CD4-positive, alpha-beta T cell treated with Interleukin-15 for 4 hours (primary cell): ENCODE measurements at places on chromosomes 4 and X.

GRCh38 chr4:577499-578450, 1.7 kb upstream of the TMEM271 start:
- DNase-seq: no peak

DNA sequence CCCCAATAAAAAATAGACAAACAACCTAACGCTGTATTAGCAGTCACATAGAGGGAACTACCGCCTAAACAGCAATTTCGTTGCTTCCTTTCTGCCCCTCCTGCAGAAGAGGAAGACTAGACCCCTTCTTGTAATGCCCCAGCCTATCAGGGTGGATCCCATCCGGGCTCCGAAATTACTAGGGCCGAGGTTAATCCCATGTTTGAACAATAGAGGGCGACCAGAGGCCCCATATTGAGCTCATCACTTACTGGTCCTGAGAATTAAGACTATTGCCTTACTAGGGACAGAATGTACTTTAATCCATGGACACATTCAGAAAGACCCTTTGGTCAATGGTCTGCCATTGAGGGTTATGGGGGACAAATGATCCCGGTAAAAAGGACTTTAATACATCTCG, 11.8 kb upstream of the ZNF630 start:
- peak; percentile 47 for DNase-seq

DNA sequence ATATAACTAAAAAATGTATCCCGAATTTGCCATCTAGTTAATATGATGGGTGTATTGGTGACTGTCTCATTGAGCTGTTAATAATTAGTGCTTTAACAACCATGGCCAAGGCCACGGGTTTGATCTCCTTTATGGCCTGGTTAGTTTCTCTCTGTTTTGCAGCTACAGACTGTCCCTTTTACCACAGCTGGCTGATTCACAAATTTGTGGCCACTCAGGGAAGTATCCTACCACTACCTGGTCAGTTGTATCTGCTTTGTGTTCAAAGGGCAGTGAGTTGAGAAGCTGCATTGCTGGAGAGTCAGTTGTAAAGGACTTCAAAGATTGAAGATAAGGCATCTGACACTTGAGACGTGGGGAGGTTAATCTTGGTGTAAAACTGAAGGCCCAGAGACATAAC, 219.1 kb upstream of the BMP3 start:
- DNase-seq: no peak

- DNase-seq: no peak
These were observed 64.6 kb upstream of the PPP3CA start for GRCh38 chr4:101411926-101412325.

DNA sequence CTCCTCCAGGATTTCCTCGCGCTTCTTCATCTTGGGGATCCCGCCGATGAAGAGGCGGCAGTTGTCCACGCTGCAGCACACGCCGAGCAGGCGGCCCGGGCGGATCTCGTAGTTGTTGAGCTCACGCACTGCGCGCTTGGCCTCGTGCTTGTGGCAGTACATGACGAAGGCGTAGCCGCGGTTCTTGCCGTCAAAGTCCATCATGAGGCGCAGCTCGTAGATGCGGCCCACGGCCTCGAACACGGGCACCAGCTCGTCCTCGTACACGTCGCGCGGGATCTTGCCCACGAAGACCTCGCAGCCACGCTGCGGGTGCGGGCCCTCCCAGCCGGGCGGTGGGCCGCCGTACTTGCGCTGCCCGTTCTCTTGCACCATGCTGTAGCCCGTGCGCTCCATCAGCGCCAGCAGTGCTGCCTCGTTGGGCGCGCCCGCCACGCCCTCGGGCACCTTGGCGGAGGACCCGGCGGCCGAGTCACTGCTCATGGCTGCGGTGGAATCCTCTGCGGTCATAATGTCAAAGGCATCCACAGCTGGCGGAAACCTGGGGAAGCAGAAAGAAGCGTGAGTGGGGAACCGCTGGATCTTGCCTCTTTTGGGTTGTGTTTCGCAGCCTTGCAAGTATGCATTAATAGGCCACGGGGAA, 103.4 kb downstream of the CHRNA9 start:
- no peak for DNase-seq

DNA sequence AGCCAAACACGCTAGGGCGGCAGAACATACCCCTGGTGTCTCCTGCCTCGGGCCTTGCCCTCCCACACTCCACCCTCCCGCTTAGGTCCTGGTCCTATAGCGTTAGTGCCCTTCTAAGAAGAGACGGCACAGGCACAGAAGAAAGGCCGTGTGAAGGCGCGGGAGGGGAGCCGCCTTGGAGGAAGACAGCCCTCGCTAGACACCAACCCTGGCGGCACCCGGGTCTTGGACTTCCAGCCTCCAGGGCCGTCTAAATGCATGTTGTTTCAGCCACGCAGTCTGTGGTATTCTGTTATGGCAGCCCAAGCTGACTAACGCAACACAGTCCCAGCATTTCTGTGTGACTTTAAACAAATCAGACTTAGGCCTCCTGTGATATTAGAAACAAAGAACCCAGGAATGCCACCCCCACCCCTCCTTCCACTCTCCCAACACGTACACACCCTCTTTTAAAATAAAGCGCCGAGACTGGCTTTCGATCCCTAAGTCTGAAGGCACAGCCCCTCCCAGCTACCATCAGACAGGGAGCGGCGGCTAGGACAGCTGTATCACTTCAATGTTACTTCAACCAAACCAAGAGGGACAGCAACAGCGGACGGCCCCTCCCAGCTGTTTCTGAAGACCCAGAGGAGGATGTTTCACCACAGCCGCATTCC, 128.0 kb downstream of the AFAP1 start:
- no peak for DNase-seq

- no peak for DNase-seq
These were observed 188.3 kb upstream of the HCCS start for GRCh38 chrX:10922835-10923234.

DNA sequence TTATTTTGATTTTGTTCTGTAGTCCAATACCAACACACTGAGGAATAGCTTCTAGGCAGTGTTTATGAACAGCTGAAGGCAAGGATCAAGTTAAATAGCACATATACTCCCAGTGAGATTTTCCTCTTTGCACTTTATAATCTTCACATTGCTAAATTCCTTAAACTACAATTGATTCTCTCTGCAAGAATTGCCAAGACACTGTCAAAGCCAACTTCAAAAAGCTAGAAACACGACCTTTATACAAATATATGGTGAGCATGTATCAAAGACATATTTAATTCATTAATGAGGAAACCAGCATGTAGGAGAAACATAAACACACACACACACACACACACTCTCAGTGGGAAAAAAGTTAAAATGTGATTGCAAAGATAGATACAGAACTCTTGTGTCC, 86.4 kb upstream of the FAM9C start:
- DNase-seq: no peak

DNA sequence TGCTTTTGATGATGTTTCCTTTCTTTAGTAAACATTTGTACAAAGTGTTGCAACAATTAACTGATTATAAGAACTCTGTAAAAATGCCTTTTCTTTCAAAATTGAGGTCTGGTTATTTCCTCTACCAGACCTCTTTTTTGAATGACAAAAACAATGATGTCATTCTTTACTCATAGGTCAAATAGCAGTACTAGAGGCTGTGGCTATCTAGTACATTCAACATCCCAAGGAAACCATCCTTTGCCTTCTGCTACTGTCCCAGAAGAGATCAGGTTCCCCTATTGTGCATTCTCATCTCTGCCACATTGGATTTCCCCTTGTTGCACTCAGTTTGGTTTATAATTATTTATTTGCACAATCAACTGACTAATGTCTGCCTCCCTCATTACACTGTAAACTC, 19.1 kb upstream of the MAD2L1 start:
- no peak for DNase-seq

DNA sequence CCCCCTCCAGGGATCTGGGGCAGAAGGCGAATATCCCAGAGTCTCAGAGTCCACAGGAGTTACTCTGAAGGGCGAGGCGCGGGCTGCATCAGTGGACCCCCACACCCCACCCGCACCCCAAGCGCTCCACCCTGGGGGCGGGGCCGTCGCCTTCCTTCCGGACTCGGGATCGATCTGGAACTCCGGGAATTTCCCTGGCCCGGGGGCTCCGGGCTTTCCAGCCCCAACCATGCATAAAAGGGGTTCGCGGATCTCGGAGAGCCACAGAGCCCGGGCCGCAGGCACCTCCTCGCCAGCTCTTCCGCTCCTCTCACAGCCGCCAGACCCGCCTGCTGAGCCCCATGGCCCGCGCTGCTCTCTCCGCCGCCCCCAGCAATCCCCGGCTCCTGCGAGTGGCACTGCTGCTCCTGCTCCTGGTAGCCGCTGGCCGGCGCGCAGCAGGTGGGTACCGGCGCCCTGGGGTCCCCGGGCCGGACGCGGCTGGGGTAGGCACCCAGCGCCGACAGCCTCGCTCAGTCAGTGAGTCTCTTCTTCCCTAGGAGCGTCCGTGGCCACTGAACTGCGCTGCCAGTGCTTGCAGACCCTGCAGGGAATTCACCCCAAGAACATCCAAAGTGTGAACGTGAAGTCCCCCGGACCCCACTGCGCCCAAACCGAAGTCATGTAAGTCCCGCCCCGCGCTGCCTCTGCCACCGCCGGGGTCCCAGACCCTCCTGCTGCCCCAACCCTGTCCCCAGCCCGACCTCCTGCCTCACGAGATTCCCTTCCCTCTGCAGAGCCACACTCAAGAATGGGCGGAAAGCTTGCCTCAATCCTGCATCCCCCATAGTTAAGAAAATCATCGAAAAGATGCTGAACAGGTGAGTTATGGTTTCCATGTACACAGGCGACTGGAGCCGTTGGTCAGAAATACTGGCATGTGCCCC, at the start of gene CXCL1:
TSS of gene CXCL1 (plus strand) at position 264 of the 926 bp plus-strand sequence. CDS start at position 342, 78 bp downstream.
- DNase-seq: no peak

- no peak for DNase-seq
These were observed 74.8 kb downstream of the FREM3 start for GRCh38 chr4:143625632-143626031.

GRCh38 chr4:126916049-126916625, 716.6 kb upstream of the INTU start:
- no peak for DNase-seq

GRCh38 chrX:7047951-7048350, 99.6 kb upstream of the STS start:
- no peak for DNase-seq

DNA sequence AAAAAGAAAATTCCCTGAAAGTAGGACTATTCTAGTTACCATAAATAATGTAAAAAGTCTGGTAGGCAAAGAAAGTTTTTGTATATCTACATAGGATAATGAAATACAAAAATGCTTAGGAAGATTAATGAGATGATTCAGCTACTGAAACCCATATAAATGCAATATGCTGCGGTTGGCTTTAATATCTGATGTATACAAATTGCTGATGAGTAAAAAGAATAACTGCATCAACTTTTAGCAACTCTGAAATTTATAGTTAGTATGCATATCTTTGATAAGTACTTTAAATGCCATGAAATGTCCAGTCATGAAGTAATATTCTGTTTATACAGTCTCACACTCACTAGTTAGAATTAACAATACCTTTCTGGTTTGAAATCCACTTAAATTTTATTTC, 404.8 kb downstream of the TLL1 start:
- no peak for DNase-seq

- no peak for DNase-seq
These were observed 1429.4 kb upstream of the ADGRL3 start for GRCh38 chr4:59770601-59771264.

GRCh38 chr4:71198958-71199357, 139.9 kb upstream of the SLC4A4 start:
- peak; percentile 37 for DNase-seq

GRCh38 chrX:51456246-51456645, 40.1 kb downstream of the NUDT11 start:
- DNase-seq: no peak

DNA sequence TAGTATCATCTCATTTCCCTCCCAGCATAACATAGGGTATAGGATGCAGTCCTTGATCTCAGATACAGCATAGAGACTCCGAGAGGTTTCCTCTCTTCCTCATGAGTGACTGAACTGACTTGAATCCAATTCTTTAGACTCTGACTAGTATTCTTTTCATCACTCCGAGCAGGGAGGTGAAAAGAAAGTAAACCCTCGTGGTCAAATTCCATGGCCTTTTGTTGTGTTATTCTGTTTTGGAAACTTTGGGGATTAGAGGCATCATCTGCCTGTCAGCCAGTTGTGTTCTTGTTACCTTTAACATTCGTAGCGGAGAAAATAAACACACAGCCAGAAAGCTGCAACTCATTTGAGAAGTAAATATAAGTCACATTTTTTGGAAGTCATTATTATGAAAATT, 206.6 kb downstream of the ARHGAP10 start:
- DNase-seq: no peak

DNA sequence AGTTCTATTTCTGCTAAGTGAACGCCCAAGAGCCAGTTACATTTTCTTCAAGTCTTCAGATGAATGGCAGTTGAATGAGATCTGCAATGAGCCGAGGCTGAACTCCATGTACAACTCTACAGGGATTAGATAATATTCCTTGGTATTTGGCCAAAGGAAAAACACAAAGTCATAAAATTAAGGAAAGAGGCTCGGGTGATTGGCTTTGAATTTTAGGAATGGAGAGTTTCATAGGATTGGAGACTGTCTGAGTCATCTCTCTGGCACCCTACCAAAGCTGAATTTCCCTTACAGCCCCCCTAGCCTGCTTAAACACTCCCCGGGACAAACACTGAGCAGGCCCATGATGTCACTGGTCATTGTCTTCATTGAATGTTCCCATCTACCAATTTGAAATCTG, 188.0 kb upstream of the C1QTNF7 start:
- DNase-seq: no peak

- DNase-seq: no peak
These were observed 22.5 kb downstream of the OTUD6A start for GRCh38 chrX:70084592-70085240.

- no peak for DNase-seq
These were observed 48.1 kb downstream of the RPGR start for GRCh38 chrX:38279188-38279587.

GRCh38 chr4:75497133-75497532, 17.1 kb downstream of the RCHY1 start:
- DNase-seq: no peak

- DNase-seq: no peak
These were observed 27.1 kb upstream of the XK start for GRCh38 chrX:37658343-37659030.

- no peak for DNase-seq
These were observed 266.0 kb upstream of the IL1RAPL1 start for GRCh38 chrX:28321286-28321685.

- no peak for DNase-seq
These were observed 340.0 kb upstream of the MAOA start for GRCh38 chrX:43316146-43316545.

DNA sequence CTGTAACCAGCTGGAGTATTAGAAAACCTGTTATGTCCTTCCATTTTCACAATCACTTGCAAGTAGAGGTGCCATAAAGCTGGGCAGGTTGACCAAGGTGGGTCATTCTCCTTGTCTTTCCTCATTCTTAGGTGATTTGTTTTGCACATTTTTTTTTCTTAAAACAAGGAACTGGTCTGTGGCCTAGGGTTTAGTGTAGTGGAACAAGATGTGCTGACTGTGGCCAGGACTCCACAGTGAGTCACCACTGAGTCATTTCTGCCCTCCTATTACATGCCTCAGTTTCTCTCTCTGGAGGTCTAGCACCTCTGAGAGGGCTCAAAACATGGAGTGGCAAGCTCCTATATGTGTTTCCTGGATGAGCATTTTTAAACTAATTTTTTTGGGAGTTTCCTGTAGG, 355.9 kb downstream of the GPM6A start:
- DNase-seq: no peak

GRCh38 chr4:146439437-146439836, 82.3 kb downstream of the SLC10A7 start:
- no peak for DNase-seq
